ENCODE measurements at places on chromosomes 7 and 10. TPM values are rescaled to one million over a fixed set of nuclear protein-coding genes. Genes with fewer than 3 reads are reported as not detected.

The NXPH1 gene
- not detected for total RNA-seq

The WEE2 gene
- total RNA-seq = not detected

The CYP17A1 gene
- not detected for total RNA-seq

DNA sequence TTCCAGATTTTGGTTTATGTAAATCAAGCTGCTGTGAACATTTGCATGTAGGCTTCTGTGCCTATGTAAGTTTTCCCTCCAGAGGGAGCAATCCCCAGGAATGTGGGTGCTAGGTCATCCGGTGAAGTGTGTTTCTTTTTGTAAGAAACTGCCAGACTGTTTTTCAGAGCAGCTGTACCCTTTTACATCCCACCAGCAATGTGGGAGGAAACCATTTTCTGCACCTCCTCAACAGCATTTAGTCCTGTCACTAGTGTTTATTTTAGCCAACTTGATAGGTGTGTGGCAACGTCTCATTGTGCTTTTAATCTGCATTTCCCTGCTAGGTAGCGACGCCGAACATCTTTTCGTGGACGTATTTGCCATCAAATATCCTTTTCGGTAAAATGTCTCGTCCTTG lies 395.7 kb upstream of the FOXK1 start:
- H3K4me3 ChIP-seq = no peak overlapping the region
- no peaks in the 10 kb centered on the region for H3K36me3 ChIP-seq
- DNase-seq = no peak
- H3K4me1 ChIP-seq = no peaks in the 10 kb centered on the region
- no peaks in the 10 kb centered on the region for H3K27me3 ChIP-seq
- no peak overlapping the region for H3K27ac ChIP-seq

DNA sequence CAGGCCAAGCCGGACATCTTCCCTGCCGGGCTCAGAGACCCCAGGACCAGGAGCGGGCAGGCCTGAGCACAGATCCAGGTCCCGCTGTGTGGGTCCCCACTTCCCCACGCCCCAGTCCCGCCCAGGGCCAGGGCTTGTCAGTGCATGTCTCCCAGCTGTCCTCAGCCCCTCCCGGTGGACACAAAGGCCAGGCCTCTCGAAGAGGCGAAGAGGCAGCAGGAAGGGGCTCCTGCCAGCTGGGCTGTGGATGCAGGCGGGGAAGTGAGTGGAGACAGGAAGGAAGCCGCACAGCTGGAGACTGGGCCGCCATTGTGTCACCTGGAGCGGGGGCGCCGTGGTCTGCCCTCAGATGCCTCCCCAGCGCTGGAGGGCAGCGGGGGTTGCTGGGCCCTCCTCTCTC lies 4.8 kb downstream of the GRIFIN start:
- H3K4me3 ChIP-seq = no peak overlapping the region
- no peaks in the 10 kb centered on the region for H3K4me1 ChIP-seq

- no peak overlapping the region for H3K27ac ChIP-seq
- H3K4me1 ChIP-seq = no peaks in the 10 kb centered on the region
- no peaks in the 10 kb centered on the region for H3K27me3 ChIP-seq
Measured at GRCh38 chr7:76427635-76428034, 2.9 kb downstream of the ZP3 start.

GRCh38 chr10:96906864-96907263 lies 74.8 kb downstream of the LCOR start:
- no peak overlapping the region for H3K27ac ChIP-seq
- no peaks in the 10 kb centered on the region for H3K27me3 ChIP-seq
- no peak for DNase-seq
- no peak overlapping the region for H3K4me3 ChIP-seq
- no peaks in the 10 kb centered on the region for H3K36me3 ChIP-seq

- DNase-seq = no peak
- no peaks in the 10 kb centered on the region for H3K4me1 ChIP-seq
- no peaks in the 10 kb centered on the region for H3K36me3 ChIP-seq
- H3K27me3 ChIP-seq = no peaks in the 10 kb centered on the region
- H3K4me3 ChIP-seq = no peak overlapping the region
Measured at GRCh38 chr7:20201380-20201779, 15.8 kb downstream of the MACC1 start.

- no peak overlapping the region for H3K4me3 ChIP-seq
- H3K4me1 ChIP-seq = no peaks in the 10 kb centered on the region
- H3K27me3 ChIP-seq = no peaks in the 10 kb centered on the region
- no peak overlapping the region for H3K27ac ChIP-seq
- H3K36me3 ChIP-seq = no peaks in the 10 kb centered on the region
Measured at GRCh38 chr7:152048051-152048450, 22.6 kb downstream of the GALNT11 start.

DNA sequence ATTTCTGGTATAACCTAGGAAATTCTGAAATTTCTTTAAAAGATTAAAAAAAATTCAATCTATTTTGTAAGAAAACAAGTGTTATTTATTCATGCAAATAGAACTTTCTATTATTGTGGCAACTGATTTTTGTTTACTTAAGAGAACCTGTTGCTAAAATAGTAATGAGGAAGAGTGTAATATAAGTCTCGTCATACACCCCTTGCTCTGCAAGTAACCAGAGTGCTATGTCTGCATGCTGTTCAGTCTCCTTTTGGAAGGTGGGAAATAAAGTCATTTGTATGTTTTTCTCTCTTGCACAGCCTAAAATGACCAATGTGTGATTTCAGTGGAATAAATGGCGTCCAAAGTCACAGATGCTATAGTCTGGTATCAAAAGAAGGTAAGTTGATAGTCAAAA lies 41.3 kb downstream of the PHTF2 start:
- no peak overlapping the region for H3K4me3 ChIP-seq
- peaks cover 7% of the 10 kb centered on the region for H3K4me1 ChIP-seq
- no peak overlapping the region for H3K27ac ChIP-seq
- no peaks in the 10 kb centered on the region for H3K27me3 ChIP-seq

DNA sequence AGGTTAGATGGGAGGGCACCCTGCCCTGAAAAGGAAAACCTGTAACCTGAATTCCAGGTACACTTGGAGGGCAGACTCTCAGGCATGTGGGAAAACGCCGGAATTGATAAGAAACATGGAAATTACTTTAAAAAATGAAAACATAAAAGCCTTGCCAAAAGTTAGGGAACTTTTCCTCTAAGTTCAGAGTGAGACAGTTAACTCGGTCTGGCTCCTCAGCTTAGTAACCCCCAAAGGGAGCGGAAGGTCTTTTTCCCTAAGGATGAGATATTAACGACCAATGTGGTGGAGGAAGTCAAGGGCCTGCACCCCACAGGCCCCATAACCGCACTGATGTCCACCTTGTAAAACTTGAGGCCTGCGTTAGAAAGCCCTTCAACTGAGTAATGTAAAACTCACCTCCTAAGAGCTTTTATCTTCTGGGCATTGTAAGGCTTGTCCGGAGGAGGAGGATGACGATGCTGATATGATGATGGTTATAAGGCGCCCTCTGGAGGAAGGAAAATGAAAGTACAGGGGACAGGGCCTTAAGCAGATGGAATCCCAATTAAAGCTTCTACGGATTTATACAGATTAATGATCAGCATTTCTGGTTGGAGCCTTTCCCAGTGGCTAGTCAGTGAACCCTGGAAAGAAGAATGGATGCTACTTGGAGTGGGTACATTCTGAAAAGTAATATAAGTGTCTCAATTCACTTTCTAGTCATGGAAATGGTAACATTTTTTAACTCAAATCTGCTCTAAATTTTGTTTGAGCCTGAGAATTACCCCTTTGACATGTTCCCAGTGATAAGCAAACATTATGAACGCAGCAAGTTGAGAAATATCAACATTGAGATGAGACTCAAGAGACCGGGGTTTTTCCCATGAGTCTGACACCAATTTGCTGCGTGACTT lies 694 bp downstream of the COL1A2 start:
- peak; percentile 40 for DNase-seq
- H3K4me1 ChIP-seq = peaks cover 4% of the 10 kb centered on the region
- peaks cover 5% of the 10 kb centered on the region for H3K27me3 ChIP-seq

The NEUROD6 gene
- total RNA-seq = not detected

GRCh38 chr7:101185258-101185839 lies 5.3 kb upstream of the NAT16 start:
- peaks cover 8% of the 10 kb centered on the region for H3K27me3 ChIP-seq
- no peaks in the 10 kb centered on the region for H3K36me3 ChIP-seq
- no peak for DNase-seq
- H3K27ac ChIP-seq = no peak overlapping the region

The PAPSS2 gene
- 0.46 TPM for total RNA-seq

The RHOBTB1 gene
- 0.04 TPM for total RNA-seq

- H3K4me1 ChIP-seq = no peaks in the 10 kb centered on the region
- H3K27ac ChIP-seq = no peak overlapping the region
- no peaks in the 10 kb centered on the region for H3K36me3 ChIP-seq
Measured at GRCh38 chr7:143227806-143228205, 6.0 kb downstream of the TAS2R40 start.

The BET1 gene
- 19.9 TPM for total RNA-seq

The IQUB gene
- total RNA-seq = not detected

DNA sequence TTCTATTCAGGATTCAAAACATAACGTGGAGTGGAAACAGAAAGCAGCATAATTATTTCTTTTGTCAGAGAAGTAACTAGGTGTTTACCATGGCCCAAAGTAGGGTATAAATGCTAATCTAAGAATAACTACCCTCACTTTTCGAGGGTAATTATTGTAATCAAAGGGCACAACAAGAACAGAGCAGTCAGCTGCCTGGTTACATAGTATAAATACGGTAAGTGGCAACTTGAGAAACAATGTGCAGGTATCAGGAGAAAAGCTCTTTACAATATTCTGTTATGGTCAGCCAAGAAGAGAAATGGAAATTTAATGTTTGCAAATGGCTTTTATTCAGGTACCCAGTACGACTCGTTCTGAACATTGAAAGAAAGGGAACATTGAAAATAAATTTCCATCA lies 242.0 kb upstream of the NPY start:
- H3K36me3 ChIP-seq = no peaks in the 10 kb centered on the region
- no peak for DNase-seq
- no peaks in the 10 kb centered on the region for H3K4me1 ChIP-seq
- no peak overlapping the region for H3K27ac ChIP-seq
- no peak overlapping the region for H3K4me3 ChIP-seq

DNA sequence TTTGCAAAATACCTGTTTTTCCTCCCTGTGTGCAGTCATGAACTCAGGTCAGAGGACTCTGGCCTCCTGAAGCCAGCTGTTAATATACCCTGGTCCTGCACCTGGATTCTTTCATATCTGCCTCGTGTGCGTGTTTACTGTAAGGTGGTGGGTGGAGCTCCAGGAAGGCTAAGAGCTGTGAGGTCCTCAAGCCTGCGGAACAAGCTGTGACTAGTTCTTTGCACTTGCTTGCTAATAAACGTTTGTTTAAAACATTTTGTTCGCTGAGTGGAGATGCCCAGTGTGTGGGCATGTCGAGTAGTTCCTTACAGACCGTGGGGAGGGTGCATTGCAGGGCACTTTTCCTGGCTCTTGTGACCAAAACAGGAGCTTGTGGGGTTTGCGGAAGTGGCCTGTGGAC lies 139.0 kb downstream of the DOCK1 start:
- no peak overlapping the region for H3K27ac ChIP-seq
- H3K4me1 ChIP-seq = no peaks in the 10 kb centered on the region
- no peak for DNase-seq
- no peak overlapping the region for H3K4me3 ChIP-seq
- no peaks in the 10 kb centered on the region for H3K36me3 ChIP-seq

All from CD8-positive, alpha-beta memory T cell (primary cell).